ENCODE measurements at places on chromosomes 11 and 22.
A peak's percentile ranks its signal among the peaks of the same experiment; 100 is the strongest.

GRCh38 chr22:49208004-49208402, 619.7 kb downstream of the BRD1 start:
- no peak for DNase-seq

GRCh38 chr11:61042961-61043540, 59.2 kb upstream of the CD5 start:
- no peak for DNase-seq

DNA sequence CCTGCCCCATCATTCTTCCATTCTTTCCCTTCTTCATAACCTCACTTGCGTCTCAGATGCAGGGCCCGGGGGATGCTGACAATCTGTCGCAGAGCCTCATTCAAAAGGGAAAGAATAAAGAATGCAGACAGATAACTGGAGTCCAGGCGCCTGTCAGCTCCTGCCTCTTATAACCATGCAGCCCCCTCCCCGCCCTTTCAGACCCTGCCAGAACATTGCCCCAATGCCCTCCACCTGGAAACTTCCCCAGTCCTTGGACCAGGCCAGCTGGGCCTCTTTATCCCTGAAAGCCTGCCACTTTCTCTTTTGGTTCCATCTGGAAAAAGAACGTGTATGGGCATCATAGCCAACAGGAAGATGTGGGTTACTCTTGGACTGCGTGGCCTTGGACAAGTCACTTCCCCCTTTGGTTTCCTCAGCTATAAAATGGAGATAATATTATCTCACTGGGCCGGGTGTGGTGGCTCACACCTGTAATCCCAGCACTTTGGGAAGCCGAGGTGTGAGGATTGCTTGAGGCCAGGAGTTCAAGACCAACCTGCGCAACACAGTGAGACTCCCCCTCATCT, 2.1 kb upstream of the TCF20 start:
- DNase-seq = no peak

- no peak for DNase-seq
These were observed 171.4 kb upstream of the CTSC start for GRCh38 chr11:88508759-88509581.

DNA sequence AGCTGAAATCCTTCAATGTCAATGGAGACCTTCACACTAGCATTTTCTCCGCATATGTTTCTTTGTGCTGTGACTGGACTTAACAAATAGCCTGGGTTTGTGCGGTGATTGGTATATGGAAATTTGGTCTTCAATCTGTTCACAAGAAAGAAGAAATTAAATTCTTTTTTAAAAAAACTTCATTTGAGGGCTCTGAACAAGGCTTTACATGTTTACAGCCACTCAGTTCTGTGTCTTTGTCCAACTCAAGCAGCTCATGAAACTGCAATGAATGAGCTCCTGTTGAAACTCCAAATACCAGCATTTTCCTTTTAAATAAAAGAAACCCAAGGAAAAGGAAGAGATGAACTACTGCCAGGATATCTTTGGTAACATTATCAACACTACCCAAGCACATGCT, 57.3 kb downstream of the PIK3C2A start:
- no peak for DNase-seq

DNA sequence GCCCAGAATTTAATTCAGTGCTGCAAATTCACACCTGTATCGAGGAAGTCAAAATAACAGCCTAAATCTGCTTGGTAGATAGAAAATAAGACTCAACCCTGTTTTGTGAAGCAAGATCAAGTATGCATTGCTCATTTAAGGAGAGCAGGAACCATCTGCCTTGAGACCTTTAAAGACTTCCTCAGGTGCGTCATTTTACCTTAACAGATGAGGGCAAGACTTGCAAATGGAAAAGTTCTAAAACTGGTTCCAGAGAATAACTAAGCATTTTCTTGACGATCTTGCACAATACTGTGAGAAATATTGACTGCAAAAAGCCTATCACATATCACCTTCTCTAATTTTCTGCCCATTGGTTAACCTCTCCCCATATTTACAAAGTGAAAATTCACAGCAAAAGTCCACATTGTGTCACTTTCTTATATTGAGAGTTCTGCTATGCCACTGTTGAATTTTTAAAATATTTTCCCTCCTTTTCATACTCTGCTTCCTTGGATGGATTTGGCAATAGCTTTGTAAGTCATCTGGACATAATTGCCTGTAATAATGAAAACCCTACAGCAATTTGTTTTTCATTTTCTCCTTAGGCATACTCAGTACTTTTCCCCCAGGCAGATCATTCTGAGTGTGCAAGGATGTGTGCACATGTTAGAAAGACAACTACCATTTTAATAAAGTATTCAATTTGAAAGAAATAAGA, 234.2 kb downstream of the AASDHPPT start:
- DNase-seq = peak; percentile 61

DNA sequence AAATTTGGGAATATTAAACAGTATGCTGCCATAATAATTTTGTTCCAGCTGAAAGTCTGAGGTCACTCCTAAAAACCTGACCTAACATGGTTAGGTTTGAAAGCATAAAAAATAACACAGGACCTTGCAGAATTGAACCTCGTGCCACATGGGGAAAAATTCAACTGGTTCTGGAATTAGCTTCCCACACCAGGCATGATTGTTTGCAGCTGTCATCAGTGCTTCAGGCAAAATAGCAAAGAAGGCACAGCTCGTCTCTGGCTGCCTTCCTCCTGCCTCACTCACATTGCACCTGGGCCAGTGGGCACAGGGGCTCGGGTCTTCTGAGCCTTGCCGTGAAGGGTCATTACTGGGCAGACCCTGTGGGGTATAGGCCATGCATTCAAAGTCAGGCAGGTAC, 153.8 kb upstream of the ARHGAP20 start:
- no peak for DNase-seq

GRCh38 chr11:7849018-7849417, 52.3 kb upstream of the OR5P2 start:
- no peak for DNase-seq

GRCh38 chr11:73372375-73372993, 3.7 kb upstream of the RELT start:
- DNase-seq = no peak

GRCh38 chr11:118896921-118897591, 13.4 kb downstream of the CXCR5 start:
- DNase-seq = no peak

DNA sequence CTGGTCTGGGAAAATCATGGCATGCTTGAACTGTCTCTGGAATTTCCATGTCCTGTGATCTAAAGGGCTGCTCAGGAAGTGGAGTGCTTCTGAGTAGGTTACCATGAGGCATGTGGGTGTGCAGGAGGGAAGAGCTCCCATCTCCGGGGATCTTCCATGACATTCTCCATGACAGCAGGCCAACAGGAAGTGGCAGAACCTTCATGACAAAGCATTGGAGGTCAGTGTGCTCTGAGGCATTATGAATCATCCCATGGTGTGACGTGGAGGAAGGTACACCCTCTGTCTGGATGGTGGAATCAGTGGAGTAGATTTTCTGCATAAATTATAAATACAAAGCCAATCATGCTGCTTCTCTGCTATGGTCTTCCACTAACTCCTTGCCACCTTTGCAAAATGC, 139.6 kb upstream of the E2F8 start:
- peak; percentile 36 for DNase-seq

DNA sequence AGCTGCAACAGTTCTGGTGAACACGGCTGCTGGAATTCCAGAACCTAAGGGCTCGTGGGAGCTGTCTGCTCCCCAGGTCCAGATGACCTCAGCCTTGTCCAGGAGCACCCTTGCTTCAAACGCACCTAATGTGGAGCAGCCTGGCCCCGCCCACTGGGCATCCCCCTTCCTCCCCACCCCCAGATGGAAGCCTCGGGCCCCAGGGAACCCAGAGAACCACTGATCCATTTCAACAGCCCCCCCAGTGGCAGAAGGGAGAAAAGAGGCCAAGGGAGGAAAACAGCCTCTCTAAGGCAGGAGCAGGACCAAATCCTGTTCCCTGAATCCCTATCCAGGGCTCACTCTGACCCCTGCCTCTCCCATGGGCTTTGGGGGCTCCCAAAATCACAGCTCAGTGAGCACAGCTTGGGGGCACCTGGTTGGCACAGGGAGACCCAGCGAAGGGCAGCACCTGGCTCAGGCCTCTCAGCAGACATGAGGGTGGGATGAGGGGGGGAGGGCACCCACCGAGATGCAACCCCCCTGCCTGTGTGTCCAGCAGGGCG, 1.2 kb downstream of the CYTH4 start:
- DNase-seq = no peak

DNA sequence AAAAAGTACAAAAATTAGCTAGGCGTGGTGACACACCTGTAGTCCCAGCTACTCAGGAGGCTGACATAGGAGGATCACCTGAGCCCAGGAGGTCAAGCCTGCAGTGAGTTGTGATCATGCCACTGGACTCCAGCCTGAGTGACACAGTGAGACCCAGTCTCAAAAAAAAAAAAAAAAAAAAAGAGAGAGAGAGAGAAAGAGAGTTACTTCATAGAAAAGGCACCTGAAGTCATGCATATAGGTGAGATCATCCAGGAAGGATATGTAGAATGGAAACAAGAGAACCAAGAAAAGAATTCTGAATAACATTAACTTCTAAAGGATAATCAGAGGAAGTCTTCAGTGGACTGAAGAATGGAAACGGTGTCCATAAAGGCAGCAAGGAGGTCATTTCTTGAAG, 106.8 kb downstream of the STK33 start:
- no peak for DNase-seq

GRCh38 chr11:12050470-12051286, 42.3 kb upstream of the DKK3 start:
- DNase-seq = no peak

DNA sequence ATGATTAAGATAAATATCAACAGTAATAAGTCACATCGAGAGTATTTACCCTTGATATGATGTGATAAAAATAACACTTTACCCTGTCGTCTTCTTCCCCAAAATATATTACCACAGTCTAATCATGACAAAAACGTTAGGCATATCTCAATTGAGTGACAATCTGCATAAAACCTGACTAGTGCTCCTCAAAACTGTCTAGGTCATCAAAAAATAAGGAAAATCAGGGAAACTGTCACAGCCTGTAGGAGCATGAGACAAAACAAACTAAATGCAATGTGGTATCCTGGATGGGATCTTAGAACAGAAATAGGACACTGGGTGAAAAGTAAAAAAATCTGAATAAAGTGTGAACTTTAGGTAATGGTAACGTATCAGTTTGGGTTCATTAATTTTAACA, 19.4 kb upstream of the ANO5 start:
- DNase-seq = no peak

DNA sequence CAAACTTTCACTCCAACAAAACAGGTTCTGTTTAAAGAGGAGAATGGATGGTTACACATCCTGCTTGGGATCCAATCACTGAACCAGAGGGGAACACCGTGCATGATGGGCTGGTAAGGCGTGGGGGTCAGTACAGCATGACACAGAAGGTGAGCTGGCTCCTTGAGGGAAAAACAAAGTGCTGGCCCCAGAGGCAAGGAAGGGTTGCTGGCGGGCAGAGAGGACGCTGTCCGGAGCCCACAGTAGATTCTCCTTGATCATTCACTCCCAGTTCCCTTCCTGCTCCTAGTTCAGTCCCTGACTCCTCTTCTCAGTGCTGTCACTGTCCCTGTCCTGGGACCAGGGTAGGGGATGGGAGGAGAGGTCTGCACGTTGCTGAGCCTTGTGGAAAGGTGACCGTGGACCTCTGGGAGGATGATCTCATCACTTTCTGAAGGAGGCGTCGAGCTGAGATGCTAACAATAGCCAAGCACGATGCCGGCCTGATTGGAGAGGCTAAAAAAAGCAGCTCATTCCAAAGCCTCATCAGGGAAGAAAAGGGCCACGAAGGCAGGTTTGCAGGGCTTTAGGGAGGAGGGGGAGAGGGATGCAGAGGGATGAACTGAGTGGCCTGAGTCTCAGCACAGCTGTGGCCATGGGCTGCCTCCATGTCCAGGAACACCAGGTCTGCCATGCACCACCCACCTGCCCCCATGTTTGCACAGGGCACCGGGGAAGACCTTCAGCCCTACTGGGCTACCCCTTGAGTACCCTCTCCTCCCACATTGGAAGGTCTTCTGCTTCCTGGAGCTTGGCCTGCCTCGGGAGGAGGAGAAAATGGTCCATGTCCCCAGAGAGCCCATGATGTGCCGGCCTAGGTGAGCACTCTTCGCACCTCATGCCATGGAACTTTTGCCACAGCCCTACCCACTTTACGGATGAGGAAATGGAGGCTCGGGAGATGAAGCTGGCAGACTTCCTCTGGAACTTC, 72.7 kb upstream of the RTL6 start:
- no peak for DNase-seq

- DNase-seq = no peak
These were observed 6.6 kb downstream of the TRIM34 start for GRCh38 chr11:5631417-5631816.

DNA sequence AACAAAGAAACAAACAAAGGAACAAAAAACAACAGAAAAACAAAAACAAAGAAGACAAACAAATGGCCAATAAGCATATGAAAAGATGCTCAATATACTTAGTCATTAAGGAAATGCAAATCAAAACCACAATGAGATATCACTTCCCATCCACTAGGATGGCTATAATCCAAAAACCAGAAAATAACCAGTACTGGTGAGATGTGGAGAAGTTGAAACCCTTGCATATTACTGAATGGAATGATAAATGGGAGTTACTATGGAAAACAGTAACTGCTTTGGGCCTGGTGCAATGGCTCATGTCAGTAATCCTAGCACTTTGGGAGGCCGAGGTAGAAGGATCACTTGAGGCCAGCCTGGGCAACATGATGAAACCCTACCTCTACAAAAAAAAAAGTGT, 44.9 kb upstream of the RBFOX2 start:
- DNase-seq = no peak

DNA sequence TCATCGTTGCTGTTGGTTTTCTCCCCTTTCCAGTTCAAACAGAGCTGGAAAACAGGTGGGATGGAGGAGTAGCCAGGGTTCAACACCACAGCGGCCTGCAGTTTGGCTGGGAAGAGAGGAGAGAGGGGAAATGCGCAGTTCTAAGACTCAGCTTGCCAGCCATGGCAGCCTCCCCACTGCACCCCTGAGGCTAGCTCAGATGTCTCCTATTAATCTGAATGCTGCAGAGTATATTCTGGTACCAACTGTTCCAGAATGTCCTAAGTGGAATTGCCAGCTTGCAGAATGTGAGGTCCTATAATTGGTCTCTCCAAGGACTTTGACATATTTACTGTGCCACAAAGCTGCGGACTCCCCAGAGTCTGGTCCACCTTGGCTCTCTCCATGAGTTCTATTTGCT, 32.0 kb downstream of the NEFH start:
- DNase-seq = no peak
